A673 (cell line): ENCODE measurements at places on chromosomes 1 and 21. TPM values are rescaled to one million over a fixed set of nuclear protein-coding genes. Genes with fewer than 3 reads are reported as not detected.

DNA sequence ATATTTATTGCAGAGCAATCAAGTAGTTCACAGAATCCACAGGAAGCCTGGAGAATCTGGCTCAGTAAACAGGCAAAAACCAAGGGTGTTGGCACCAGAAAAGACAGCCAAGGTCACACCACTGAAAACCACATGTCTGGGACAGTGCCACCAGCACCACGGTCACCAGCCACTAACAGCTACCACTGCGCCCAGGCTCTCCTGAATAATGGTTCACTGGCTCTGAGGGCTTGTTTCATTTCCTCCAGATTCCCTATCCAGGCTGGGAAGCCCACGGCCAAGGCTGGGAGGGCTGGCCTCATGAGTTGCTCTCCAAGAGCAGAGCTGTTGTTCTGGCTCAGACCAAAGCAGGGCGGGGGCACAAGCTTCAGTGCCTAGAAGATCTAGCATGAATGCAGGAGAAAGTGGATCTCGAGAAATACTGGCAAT, 54.5 kb upstream of the PTGFRN start:
- no peak for DNase-seq

DNA sequence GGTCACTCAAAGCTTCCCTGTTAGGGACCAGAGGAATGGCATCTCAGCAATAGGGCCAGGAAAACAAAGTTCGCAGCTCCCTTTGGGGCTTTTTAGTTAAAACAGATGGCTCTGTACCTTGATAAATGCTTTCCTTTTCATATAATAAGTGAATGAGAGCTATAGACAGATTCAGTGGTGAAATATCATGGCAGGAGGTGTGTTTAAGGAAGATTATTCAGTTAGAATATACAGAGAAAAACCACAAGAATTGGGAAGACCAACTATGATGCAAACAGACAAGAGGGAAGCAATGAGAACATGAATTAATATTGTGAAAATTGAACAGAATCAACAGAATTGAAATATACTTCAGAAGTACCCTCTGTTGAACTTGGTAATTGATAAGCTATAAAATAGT, 379.4 kb downstream of the PLPP3 start:
- DNase-seq: no peak

GRCh38 chr1:5348732-5349465, 643.3 kb downstream of the NPHP4 start:
- no peak for DNase-seq

- no peak for DNase-seq
These were observed 208.3 kb upstream of the NCAM2 start for GRCh38 chr21:20789729-20790500.

Gene EPHB2
- total RNA-seq: 10.4 and 12.3 TPM in 2 replicates

- no peak for DNase-seq
These were observed 283.4 kb downstream of the PTPRU start for GRCh38 chr1:29519788-29520110.

DNA sequence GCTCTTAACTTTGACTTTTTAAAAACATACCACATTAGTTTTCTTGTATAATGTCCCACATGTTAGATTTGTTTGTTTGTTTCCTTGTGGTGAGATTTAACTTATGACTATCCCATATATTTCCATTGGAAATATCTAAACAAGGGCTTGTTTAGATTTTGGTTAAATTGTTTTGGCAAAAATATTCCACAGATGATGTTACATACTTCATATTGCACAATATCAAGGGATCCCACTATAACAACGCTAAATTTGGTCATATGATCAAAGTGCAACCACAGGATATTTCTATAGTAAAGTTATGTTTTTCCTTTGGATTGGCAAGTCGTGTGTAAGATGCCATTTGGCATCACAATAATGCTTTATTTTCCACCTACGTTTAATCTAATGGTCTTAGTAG, 396.7 kb downstream of the TGFB2 start:
- DNase-seq: no peak

Gene CASP9
- total RNA-seq: 7.0 and 8.9 TPM in 2 replicates

DNA sequence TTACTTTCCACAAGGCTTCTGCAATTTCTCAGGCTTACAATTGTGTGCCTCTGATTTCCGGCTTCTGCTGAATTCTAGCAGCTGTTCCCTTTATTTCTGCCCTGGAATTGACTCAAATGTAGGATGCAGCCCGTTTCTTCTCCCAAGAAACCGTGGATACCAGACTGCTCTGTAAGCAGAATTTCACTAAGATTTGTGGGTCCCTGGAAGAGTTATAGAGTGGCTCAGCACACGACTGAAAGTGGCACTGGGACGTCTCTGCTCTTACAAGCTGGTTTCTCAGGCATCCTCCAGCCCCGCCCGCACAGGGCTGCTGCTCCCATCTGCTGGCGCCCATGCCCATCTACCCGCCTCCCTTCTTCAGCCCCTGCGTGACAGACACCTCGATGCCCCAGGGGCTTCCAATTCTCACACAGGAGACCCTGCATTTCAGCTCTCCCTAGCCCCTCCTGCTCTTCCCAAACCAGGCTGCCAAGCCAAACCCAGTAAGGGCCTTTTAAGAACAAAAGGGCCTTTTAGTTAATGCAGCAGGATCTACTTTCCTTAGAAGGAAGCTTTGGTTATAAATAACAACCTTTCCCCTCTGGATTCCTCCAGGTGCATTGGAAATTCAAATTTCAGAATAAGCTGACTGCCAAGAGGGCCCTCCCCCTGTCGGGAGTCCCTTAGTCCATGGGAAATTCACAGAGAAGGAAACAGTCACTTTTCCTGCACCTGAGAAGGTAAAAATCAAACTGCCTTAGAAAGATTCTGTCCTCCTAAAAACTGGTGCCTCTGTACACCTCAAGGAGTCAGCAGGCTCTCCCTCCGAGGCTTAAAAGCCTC, 45.4 kb upstream of the TENT5B start:
- DNase-seq: no peak

Gene KRTAP23-1
- not detected in 2 replicates for total RNA-seq

Gene SSU72
- total RNA-seq: 182 and 193 TPM in 2 replicates

DNA sequence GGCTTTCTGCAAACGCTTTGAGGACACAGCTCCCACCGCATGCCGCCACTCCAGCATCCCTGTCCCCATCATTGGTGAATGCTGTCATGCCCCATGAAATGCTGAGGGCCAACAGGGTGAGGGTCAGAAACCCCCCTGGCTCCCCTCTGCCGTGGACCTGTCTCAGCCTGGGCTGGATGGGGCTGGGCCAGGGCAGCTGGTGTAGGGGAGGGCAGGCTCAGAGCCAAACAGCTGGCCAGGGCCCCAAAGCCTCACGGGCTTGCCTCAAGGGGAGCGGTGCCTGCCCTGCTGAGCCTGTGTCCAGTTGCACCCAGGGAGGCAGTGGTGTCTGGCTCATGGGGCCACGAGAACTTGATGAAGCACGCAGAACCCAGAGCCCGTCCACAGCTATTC, 49.7 kb downstream of the S100B start:
- DNase-seq: no peak

Gene RBM11
- total RNA-seq: 319 TPM in 2 replicates
